Activated naive CD4-positive, alpha-beta T cell treated with anti-CD3 and anti-CD28 coated beads, Interleukin-2, amount 10 ng/mL, durations not matched to agents 7 days and 5 days (primary cell): ENCODE measurements at places on chromosomes 2 and 18.

GRCh38 chr18:78237864-78238263 is 741.8 kb upstream of the SALL3 start:
- DNase-seq = no peak

DNA sequence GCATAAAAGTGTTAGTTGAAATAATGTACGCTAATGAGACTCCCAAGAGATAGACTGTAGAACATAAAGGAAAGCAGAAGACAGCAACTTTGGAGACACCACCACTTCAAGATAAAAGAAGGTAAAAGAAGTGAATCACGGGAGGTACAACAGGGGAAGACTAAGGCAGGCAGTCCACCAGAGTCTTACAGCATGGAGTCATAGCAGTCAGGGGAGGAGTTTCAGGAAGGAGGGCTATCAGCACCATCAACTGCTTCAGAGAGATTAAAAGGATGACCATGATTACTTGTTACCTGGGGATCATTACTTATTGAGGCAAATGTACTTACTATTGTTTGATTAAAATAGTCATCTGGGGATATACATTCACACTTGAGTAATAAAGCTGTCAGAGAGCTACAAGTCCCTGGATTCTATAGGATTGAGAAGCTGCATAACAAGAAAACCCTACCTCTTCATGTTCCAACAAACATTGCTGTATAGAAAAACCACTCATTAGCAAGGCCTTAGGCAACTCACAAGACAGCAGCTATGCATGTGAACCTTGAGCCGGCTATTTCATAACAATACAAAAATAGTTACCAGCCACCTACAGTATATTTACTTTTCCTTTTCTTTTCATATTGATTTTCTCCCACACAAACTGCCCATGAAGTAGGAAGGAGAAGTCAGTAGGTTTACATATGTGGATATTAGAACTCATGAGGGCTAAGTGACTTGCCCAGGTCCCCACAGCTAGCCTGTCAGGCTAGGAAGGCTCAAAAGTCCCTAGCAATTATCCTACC is 101.7 kb downstream of the PDE11A start:
- DNase-seq = no peak

- no peak for DNase-seq
Measured at GRCh38 chr2:216425008-216425787, 12.9 kb downstream of the SMARCAL1 start.

- DNase-seq = no peak
Measured at GRCh38 chr18:2381539-2381938, 189.8 kb downstream of the METTL4 start.

DNA sequence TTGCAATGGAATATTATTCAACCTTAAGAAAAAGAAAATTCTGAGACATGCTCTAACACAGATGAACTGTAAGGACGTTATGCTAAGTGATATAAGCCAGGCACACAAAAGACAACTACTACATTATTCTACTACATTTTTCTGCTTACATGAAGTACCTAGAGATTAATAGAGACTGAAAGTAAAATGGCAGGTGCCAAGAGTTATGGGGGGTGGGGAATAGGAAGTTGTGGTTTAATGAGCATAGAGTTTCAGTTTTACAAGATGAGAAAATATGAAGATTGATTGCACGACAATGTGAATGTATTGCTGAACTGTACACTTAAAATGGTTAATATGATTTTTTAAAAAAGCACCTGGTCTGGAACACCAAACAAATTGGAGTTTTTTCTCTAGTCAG is 1231.6 kb upstream of the DDX18 start:
- DNase-seq = no peak

DNA sequence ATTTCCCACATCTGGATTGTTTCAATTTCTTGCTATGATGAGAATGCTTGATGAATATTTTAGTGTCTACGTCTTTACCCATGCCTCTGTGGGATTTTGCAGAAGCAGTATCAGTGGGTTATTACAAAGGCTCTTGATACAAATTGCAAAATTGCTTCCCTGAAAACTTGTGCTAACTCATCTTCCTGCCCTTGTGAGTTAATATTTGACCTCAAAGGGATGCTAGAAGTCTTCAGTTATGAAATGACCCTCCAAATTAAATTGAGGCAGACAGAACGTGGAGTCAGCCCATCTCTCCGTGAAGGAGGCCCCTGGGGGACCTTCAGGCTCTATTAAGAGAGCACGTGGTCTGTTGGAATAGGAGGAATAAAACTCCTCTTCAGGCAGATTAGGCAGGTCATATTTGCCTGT is 239.2 kb upstream of the HS6ST1 start:
- DNase-seq = no peak

DNA sequence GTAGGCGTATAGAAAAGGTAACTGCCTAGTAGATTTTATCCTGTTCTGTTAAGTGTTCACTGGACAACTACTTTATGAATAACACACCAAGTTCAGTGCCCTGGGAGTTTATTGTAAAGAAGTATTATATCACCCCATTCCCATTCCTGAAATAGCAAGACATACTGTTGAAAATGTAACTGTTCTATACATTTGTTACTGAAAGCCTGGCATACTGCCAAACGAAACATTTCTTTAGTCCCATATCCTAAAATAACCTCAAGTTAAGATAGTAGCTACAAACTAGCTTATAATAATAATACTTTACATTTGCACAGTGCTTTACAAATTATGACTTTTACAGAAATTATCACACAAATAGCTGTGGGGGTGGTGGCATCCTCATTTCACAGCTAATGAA is 25.1 kb downstream of the SPDYA start:
- no peak for DNase-seq

- no peak for DNase-seq
Measured at GRCh38 chr2:55311444-55311870, 42.4 kb upstream of the MTIF2 start.

GRCh38 chr2:190216829-190217228 is 102.8 kb downstream of the HIBCH start:
- DNase-seq = no peak

DNA sequence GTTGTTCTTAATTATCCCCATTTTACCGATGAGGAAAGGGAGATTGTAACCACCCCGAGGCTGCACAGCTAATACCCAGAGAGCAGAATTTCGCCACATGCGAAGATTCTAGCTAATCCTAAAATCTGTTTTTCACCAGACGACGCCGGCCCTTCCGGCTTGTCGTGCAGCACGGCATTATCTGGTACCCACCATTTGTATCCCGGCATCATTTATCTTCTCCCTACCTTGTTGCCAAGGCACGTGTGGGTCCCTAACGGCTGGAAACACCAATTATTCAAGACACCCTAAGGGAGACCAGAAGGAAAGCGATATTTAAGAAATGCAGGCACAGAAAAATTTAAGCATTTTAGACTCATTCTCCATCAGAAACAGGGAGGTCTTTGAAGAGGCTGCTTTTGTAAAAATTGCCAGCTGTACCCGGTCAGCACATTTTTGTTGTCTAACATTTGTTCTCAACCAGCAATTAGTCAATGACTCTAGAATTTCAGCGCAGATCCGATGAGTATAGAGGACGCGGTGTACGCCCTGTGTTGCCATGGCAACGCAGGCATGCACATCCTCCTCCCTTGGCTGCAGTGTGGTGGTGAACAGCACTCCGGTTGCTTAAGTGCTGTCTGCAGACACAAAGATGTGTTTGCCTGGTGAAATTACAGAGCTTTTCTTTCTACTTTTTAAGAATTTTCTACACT is 111.6 kb downstream of the AGAP1 start:
- DNase-seq = peak; percentile 23

GRCh38 chr2:229947544-229947943 is 25.2 kb downstream of the FBXO36 start:
- no peak for DNase-seq

GRCh38 chr2:234483568-234484251 is 13.2 kb downstream of the ARL4C start:
- DNase-seq = peak; percentile 88

GRCh38 chr2:1967242-1968208 is 223.2 kb upstream of the PXDN start:
- no peak for DNase-seq

DNA sequence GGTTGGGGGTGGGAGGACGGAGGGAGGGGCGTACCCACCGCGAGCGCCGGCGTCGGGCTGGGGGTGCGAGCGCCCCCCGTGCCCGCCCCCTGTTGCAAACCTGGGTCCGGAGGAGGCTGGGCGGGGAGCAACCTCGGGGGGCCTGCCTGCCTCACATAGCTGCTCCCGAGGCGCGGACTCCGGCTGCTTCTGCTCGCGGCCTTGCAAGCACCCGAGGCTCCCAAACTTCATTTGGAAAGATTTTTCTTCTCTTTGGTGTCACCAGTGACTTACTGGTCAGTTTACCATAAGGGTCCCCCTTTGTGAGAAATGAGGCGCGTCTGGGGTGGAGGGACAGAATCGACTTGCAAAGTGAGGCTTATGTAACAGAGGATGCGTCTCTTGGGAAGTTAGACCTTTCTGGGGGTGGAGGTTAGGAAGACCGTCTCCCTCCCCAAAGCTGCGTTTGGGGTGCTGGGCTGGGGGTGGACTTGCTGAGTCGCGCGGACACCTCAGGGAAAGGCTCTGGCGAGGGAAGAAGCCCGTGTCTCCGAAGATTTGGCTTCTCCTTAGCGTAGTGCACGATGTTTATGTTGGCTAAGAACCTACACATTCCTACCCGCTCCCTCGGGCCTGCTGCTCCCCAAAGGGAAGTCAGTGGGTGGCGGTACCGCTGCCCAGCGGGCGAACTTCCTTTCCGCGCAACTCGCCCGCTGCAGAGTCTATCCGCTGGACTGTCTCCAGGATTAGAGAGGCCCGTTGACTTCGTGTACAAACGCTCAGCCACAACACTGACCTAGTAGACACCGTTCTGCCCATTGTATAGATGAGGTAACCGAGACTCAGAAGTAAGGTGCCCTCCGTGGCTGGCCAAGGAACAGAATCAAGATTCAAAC is 559 bp downstream of the TMEM37 start:
- DNase-seq = no peak

- DNase-seq = no peak
Measured at GRCh38 chr2:231146665-231147064, 21.8 kb upstream of the HTR2B start.

- peak; percentile 77 for DNase-seq
Measured at GRCh38 chr2:29314816-29315571, 199.8 kb downstream of the CLIP4 start.

- DNase-seq = no peak
Measured at GRCh38 chr2:171882089-171882769, 11.8 kb downstream of the SLC25A12 start.

- DNase-seq = peak; percentile 9
Measured at GRCh38 chr18:76441002-76441667, 53.9 kb downstream of the ZNF516 start.

DNA sequence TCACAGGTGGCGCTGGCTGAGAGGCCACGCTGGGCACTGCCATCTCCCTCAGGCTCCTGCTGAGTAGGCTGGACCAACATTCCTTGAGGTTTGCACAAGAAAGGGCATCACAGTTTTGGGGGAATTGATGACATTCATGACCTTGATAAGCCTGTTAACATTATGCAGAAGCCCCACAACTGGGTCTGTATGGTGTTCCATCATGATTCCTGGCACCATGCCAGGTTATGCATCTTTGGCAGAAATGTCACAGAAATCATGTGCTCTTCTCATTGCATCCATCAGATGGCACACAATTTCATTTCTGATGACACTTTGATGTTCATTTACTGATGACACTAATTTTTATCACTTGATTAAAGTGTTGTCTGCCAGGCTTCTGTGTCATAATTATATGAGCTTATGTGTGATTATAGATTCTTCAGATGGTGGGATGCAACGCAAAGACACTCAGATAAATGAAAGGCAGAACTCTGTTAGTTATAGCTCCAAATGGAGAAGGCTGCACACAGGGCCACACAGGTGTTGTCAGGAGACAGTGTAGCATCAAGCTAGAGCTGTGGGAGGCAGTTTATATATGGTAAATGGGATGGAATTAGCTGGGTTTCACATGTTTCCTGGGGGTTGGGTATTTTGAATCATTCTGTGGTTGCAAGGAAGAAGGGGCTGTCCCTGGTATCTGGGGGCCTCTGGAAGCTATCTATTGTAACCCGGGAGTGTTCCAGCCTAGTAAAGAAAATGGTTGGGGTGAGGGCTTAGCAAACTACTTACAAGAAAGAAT is 191.3 kb downstream of the SLC39A10 start:
- DNase-seq = no peak

DNA sequence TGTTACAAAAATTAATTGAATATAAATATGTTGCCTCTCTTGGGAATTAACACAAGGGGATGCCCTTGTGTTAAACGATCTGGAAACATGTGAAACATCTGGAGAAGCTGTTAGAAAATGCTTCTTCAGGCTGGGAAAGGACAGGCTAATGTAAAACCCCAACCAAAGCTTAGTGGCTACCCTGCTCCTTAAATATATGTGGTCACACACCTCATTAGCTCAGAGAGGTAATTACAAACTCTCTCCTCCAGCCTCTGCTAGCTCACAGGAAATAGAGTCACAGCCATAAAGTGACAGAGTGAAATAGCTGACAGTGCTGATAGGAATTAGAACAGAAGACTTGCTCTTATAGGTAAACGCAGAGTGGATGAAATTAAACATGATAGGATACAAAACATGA is 155.9 kb downstream of the RAB3GAP1 start:
- no peak for DNase-seq

DNA sequence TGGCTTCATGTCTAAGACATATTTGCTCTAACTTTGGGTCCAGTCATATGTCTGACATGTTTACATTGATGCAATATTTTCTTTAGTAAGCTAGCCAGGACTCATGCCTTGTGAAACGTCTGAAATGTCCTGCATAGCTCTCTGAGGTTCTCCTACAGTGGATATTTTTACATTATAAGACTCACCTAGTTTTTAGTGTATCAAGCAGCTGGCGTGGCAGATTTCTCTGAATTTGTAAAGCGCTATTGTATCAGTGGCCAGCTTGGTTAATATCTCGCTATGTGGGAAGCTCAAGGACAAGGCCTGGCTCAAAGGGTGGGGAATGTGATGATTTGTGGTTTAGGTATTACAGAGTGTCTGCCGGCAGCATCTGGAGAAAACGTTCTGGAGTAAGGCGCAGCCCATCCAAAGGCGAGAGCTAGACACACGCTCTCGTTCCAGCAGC is 164.3 kb downstream of the LTBP1 start:
- no peak for DNase-seq

GRCh38 chr2:234032279-234032856 is 18.1 kb upstream of the SPP2 start:
- DNase-seq = peak; percentile 70

GRCh38 chr2:30385327-30385726 is 61.7 kb upstream of the LCLAT1 start:
- no peak for DNase-seq

DNA sequence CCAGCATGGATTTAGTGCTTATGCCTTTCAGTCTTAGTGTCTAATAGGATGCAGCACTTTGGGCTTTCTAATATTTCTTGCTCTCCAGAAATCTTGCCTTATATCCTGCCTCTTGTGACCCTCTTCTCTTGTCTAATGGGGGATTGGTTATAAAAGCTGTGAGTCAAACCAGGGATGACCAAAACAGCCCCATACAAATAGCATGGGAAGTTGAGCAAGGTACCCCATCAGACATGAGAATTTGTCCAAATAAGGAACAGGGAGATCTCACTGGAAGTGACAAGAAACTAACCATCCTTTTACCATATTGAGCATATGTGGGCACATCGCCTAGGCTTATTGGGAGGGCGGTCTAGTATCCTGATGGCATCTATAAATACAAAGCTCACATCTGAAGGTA is 78.8 kb upstream of the BZW1 start:
- no peak for DNase-seq

- DNase-seq = no peak
Measured at GRCh38 chr2:108620656-108621055, 86.4 kb downstream of the LIMS1 start.
